ENCODE measurements at places on chromosomes 16 and 17.
A peak's percentile ranks its signal among the peaks of the same experiment; 100 is the strongest.

DNA sequence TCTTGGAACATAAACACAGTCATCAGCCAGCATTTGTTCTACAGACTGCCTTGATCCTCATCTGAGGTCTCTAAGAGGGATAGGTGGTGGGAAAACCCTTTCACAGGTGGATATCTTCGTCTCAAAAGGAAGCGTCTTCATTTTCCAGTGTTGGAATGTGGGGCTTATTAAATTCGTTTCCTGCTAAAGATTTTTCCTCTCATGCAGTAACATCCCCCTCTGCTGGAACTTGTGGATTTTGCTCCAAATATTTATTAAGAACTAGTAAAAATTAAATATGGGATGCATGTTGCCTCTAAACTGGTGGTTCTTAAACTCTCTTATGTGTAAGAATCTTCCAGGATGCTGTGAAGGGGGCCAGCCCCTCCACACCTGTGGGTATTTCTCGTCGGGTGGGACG, 20.1 kb upstream of the MLYCD start:
- DNase-seq = no peak

DNA sequence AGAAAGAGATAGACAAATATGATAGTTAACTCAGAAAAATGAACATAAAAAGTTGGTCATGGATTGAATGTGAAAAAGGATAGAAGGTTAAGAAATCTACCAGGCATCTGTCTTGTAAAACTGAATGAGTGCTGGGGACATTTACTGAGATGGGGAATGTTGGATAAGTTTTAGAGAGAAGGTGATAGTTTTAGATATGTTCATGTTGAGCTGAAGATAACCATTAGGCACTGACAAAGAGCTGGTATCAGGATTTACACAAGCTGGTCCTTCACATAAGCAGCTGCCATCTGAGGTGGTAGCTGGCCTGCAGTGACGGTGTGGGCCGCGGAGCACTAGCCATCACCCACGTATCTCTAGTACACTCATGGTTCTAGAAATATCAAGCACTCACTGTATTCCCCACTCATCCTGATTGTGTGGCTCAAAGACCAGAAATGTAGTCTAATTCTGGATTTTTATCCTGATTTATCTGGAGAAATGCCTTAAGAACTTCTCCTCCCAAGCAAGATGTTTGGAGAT, 194.4 kb upstream of the KCNJ16 start:
- no peak for DNase-seq

DNA sequence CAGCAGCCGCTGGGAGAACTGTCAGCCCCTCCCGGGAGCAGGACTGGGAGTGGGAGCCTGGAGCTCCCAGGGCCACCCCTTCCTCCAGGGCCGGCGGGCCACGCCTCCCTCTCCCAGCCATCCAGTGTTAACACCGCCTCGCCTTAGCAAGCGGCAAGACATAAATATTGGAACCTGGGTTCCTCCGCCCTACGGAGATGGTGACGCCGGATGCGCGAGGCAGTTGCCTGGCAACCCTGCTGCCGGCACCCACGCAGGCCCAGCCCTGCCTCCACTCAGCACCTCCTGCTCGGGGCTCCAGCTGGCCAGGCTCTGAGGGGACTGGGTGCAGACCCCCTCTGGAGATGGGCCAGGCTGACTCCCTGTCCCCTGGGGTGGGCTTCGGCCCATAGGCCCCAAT, 27.4 kb upstream of the CACNA1H start:
- peak; percentile 42 for DNase-seq

DNA sequence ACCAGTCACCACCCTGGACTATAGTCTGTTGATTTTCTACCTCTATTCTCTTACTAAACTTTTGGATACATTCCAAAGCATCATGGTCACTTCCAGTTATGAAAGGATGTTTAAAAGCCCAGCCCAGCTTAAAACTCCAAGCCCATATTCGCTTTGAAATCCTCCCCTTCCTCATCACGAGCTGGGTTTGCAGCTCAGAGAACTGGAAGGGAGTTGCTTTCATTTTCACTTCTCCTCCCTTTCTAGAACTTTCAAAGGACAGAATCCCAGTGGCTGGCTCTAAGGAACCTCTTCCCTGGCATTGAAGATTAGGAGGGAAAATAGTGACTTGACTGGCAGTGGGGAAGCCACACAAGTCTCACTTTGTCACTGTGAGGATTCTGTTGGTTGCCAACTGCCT, 100.1 kb upstream of the DYNLRB2 start:
- no peak for DNase-seq

DNA sequence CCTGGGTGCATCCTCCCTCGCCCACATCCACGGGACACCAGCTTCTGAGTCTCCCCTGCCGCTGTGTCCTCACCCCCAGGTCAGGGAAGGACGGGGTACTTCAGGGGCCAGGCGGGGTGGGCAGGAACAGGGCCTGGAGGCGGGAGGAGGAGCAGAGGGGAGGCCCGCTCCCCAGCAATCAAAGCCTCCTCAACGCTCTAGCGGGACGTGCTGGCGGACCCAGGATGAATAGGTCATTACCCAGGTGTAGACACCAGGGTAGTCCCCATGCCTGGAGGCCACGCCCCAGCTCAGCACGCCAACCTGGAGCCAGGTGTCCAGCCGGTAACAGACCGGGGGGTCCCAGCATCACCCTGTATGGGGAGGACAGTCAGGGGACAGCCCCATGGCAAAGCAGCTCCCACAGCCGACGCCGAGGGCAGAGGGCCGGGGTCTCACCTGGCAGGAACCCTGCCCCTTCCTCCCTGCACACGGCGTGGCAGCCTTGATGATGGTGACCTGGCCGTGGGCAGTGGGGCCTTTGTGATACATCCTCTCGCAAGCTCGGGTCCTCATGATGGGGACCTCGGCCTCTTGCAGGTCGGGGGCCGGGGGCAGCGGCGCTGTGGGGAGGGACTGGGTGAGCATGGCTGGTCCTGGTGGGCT, 24.2 kb downstream of the TPSD1 start:
- DNase-seq = peak; percentile 15

DNA sequence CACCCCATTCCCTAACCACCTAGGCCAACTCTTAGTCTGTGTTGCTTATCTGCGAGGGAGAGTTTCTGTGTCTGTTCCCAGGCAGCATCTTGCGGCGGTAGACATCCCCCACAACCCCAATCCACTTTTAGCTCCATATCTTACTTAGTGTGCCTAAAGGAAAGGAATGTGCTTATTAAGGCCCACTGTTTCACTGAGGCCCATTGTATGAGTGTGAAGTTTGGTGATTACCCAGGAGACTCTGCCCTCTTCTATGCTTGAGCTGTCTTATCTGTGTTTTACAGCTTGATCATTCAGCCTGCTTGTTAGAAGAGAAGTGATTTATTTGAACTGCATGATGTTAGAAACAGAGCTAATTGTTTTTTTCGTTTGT, 10.3 kb upstream of the MLYCD start:
- no peak for DNase-seq

DNA sequence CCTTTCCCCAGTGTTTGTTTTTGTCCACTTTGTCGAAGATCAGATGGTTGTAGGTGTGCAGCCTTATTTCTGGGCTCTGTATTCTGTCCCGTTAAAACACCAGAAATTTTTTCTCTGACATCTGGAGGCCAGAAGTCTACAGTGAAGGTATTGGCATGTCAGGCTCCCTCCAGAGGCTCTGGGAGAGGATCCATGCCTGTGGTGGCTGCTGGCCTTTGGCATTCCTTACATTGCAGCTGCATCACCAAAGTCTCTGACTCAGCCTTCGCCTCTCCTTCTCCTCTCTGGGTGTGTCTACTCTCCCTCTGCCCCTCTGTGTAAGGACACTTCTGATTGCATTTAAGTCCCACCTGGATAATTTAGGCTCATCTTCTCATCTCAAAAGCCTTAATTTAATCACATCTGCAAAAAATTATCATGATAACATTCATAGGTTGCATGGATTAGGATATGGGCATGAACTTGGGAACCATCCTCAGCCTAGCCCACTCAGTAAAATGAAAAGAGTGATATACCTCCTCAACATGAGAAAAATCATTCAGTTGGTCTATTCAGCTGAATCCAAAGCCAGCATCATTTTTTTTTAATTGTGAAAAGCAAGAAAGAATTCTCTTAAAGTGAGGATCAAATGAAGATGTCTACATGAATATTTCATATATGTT, 78.0 kb downstream of the MAP2K6 start:
- DNase-seq = no peak

DNA sequence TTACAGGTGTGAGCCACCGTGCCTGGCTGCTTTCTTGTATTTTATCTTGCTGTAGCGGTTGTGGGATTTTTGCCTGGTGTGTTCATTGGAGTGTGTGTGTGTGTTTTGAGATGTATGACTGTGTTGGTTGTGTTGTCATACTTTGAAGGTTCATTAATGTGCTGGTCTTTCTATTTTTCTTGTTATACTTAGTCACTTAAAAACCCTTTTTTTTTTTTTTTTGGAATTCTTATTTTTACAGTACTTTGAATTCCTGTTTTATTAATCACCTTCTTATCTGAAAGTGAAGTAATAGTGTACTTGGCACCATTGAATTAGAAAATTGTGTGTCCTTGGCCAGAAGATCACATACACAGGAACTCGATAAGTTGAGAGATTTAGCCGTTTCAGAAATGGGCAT, 30.2 kb downstream of the TENT4B start:
- DNase-seq = no peak

- DNase-seq = no peak
These were observed 18.1 kb downstream of the KCNJ12 start for GRCh38 chr17:21394265-21394664.

- DNase-seq = no peak
These were observed 11.6 kb downstream of the EFCAB13 start for GRCh38 chr17:47335101-47335936.

- DNase-seq = no peak
These were observed 83.7 kb upstream of the CRHR1 start for GRCh38 chr17:45700171-45701090.

- DNase-seq = no peak
These were observed 10.1 kb downstream of the TBC1D24 start for GRCh38 chr16:2484898-2485508.

GRCh38 chr16:88840600-88841215, 16.0 kb downstream of the GALNS start:
- DNase-seq = no peak

DNA sequence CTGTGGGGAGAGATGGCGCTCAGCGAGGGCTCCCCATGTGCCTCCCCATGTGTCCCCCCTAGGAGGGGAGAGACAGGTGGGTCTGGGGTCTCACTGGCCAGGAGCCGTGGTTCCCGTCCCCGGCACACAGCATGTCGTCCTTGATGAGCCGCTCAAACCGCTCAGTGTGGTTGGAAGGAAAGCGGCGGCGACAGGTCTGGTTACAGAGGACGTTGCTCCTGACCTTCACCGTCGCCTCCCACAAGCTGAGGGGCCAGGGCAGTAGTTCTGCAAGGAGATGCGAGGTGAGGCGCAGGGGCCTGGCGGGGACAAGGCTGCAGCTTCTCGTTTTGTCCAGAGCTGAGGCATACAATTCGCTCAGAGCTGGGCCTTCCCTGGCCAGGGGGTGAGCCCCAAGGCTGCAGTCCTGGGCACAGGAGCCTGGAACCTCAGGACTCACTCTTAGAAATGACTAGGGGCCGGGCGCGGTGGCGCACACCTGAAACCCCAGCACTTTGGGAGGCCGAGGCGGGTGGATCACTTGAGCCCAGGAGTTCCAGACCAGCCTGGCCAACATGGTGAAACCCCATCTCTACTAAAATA, 22.8 kb upstream of the UBE2I start:
- DNase-seq = no peak

- no peak for DNase-seq
These were observed 75.3 kb downstream of the MRTFB start for GRCh38 chr16:14146445-14146844.

- peak; percentile 31 for DNase-seq
These were observed 62.1 kb downstream of the GAN start for GRCh38 chr16:81376880-81377279.

DNA sequence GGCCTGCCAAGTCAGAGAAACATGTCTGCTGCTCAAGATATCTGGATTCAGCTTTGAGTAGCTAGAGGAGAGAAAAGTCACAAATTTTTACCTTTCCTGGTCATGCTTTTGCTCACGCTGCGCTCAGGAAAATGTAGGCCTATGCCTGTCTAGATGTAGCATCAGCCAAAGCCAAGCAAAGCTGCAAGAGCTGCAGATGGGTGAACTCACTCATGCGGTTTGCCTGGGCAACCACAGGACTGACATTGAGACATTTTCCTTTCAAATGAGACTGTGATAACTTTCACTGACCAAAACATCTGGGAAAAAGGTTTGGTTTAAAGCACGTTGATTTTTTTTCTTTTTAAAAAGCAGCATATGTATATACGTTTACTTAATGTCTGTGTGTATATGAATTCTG, 34.0 kb upstream of the NAGLU start:
- no peak for DNase-seq

DNA sequence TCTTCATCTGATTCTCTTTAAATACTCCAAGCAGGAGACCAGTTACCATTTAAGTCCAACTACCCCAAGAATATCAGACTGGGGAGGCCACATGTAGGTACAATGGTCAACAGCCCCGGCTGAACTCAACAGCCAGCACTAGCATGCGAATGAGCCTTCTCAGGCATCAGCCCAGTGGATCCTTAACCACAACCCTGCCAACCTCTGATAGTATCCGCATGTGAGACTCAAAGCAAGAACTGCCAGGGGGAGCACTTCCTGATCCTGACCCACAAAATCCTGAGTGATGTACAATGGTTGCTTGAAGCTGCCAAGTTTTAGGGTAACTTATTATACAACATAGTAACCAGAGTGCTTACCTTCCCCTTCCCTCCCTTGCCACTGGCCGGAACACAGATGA, 4.0 kb downstream of the PYY start:
- no peak for DNase-seq

DNA sequence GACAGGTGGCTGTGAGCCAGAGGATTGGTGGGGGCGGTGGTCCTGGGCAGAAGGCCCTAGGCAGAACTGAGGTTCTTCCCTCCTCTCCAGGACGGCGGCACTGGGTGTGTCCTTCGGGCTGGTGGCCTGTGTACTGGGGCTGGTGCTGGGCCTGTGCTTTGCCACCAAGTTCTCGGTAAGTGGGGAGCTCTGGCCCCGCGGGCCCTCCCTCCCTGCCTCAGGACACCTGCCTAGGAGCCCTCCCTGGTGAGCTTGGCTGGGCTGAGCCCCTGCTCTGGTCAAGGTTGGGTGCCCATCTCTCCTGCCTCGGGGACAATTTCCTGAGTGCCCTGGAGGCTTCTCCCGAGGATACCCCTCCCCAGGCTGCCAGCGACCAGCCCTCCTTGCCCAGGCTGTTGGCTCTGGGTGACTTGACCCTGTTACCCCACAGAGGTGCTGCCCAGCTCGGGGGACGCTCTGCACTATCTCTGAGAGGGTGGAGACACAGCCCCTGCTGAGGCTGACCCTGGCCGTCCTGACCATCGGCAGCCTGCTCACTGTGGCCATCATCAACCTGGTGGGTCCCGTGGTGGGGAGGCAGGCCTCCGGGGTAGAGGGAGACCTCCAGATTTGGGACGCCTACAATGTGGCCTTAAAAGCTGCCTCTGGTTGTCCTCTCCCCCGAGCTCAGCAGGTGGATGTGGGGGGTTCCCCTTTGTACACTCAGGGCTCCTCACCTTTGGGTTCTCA, 42.0 kb downstream of the ADCY7 start:
- no peak for DNase-seq

DNA sequence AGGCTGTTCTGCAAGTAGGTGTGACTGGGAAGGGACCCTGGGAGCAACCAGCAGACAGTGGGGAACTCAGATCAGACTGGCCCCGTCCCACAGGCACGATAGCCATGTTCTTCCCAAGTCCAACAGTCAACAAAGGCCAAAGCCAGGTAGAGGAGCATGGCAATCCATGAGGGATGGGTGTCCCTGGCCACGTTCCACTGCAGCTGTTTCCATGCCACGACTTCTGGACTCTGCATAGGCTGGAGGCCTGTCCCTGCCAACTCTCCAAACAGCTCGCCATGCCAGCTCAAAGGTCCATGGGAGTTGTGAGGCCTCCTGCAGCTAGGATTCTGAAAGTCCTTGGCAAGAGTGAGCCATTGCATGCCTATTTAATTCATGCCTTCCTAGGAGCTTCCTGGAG, 459.8 kb downstream of the CDH8 start:
- no peak for DNase-seq

- DNase-seq = no peak
These were observed 1466.0 kb downstream of the CDH11 start for GRCh38 chr16:63655846-63656245.

All from stimulated activated CD4-positive, alpha-beta T cell treated with anti-CD3 and anti-CD28 coated beads, Interleukin-2, amount 100 ng/mL, for 24 hours (primary cell).